ENCODE measurements at places on chromosomes 3 and 15. TPM values are rescaled to one million over a fixed set of nuclear protein-coding genes. Genes with fewer than 3 reads are reported as not detected.

DNA sequence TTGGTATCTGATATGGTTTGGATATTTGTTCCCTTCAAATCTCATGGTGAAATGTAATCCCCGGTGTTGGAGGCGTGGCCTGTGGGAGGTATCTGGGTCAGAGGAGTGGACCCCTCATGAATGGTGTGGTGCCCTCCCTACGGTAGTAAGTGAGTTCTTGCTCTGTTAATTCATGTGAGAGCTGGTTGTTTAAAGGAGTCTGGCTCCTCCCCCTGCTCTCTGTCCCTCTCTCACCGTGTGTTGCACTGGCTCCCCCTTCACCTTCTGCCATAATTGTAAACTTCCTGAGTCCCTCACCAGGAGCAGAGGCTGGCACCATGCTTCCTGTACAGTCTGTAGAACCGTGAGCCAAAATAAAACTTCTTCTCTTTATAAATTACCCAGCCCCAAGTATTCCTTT, 246.9 kb upstream of the AGTR1 start:
- no peak for DNase-seq

- DNase-seq = no peak
These were observed 13.9 kb downstream of the OXSM start for GRCh38 chr3:25803833-25804232.

TP63 gene
- total RNA-seq = 2.1 TPM

DNA sequence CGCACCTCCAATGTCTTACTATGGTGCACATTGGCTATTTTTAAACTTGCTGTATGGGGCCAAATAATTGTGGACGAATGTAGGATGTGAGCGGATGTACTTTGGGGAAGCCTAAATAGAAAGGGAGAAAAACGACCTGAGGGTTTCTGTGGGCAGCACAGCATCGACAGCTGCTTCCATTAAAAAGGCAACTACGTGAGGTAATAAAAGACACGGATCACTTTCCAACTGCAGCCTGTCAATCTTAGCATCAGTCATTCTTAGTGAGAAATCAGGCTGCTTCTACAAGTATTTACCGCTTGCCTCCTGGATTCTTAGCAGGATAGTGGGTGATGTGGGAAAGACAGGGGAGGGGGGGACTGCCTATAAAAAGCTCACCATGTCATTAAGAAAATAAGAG, 186.7 kb upstream of the SLC2A2 start:
- DNase-seq = no peak

DNA sequence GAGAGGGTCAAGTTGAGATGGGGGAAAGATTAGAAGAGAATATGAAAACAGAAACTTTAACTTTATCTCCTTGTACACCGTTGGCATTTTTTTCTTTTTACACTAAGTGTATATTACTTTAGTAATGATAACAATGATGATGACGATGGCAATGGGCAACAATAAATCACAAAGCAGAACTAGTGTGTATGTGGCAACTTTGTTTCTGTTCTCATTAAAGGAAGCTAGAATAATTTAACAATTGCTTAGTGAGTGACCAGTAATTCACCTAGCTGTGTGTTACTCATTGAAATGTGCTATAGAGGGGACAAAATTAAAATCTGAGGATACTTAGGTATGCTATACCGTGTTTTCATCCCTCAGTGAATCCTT, 318.5 kb upstream of the TBL1XR1 start:
- no peak for DNase-seq

- DNase-seq = no peak
These were observed 339.2 kb downstream of the CADM2 start for GRCh38 chr3:85298032-85298431.

DNA sequence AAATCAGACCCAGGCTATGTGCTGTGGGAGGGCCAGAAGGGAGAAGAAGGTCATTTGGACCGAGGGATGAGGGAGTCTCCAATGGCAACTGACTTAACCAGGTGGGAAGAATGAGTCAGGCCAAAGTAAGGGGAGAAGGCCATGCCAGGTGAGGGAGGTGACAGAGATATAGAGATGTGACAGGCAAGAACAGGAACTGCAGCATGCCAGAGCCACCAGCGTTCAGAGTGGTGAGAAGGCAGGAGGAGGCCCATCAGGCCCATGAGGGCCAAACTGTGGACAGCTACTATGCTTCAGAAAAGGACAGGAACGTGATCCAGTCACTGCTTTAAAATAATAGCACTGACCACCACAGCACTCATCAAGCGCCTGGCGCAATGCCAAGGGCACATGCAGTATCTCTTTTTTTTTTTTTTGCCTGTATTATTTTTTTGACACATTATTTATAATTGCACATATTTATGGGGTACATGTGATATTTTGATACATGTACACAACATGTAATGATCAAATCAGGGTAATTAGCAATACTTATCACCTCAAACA, 154.3 kb upstream of the IGF1R start:
- DNase-seq = no peak

DNA sequence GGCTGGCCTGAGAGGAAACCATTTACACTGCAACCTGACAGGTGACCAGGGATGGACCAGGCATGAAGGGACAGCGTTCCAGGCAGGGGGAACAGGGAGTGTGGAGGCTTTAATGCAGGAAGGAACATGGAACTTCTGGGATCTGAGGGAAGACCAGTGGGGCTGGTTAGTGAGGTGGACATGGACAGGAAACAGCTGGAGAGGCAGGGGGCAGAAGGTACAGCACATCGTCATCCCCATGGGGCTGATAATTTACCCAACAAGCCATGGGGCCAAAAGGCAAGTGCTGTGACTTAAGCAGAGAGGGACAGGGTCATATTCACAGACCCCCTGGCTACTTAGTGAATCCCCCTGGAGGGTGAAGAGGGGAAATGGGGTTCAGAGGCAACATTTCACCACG, 77.0 kb upstream of the LARS2 start:
- no peak for DNase-seq

- DNase-seq = no peak
These were observed 25.8 kb downstream of the CYFIP1 start for GRCh38 chr15:22954326-22954725.

- DNase-seq = no peak
These were observed 120.9 kb downstream of the ADAMTS9 start for GRCh38 chr3:64566859-64567258.

ELL3 gene
- total RNA-seq = 5.1 TPM

STT3B gene
- 106 TPM for total RNA-seq

- no peak for DNase-seq
These were observed 6.8 kb downstream of the GDPGP1 start for GRCh38 chr15:90240856-90241255.

- no peak for DNase-seq
These were observed 12.6 kb downstream of the TIPARP start for GRCh38 chr3:156687023-156687422.
